ENCODE measurements at places on chromosomes 2 and 18. TPM values are rescaled to one million over a fixed set of nuclear protein-coding genes. Genes with fewer than 3 reads are reported as not detected.
A peak's percentile ranks its signal among the peaks of the same experiment; 100 is the strongest.

The PSMA8 gene
- total RNA-seq = not detected

The TRPM8 gene
- not detected for total RNA-seq

GRCh38 chr2:54627973-54628372 lies 95.5 kb upstream of the EML6 start:
- no peak for DNase-seq

- no peak for DNase-seq
Measured at GRCh38 chr2:219987830-219988229, 360.4 kb downstream of the SLC4A3 start.

DNA sequence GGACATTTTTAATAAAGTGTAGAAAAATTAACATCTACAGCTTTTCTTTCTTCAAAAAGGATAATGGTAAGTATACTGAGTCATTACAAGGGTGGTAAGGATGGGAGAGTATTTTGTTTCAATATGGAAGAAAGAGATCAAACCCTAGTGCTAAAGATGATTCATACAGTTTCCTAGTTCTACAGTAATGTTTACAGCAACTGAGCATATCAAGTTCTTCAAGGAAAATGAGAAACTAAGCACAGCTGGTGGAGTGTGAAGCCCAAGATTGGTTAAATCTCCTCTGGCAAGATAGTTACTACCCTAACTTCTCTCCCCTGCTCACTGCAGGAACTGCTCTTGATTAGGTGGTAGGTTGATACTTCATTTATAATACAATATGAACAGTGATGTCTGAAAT lies 467.5 kb downstream of the XIRP2 start:
- no peak for DNase-seq

- peak; percentile 67 for DNase-seq
Measured at GRCh38 chr18:58290116-58290695, 246.2 kb downstream of the NEDD4L start.

DNA sequence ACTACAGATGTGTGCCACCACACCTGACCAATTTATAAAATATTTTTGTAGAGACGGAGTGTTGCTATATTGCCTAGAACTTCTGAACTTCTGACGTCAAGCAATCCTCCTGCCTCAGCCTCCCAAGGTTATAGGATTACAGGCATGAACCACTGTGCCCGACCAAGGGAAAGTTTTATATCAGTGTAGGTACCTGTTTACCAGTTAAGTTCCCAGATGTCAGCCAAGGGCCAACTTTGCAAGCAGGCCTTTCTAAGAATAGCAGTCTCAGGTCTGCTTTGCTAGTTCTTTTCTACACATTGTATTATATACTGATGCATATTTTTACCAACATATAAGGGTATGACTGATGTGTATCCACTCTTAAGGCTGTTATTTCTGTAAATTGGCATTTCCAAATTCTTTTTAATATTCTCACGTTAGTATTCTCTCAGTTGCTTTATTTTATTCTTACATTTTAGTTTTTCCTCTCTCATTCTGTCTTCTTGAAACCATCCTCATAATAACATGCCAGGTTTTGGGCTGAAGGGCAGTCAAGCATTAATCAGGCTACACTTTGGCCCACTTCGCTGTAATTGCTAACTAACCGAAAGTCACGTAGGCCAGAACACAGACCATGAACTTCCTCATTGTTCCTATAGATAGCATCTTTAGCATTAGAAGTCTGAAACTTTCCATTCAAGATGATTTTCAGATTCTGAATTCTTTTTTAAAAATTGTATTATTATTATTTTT lies 25.0 kb upstream of the CXXC1 start:
- no peak for DNase-seq

Measured in lung microvascular endothelial cell (primary cell).